Stimulated activated CD8-positive, alpha-beta memory T cell treated with anti-CD3 and anti-CD28 coated beads, Interleukin-2, amount 100 ng/mL, for 1 hour (primary cell): ENCODE measurements at places on chromosomes 5 and 9.
A peak's percentile ranks its signal among the peaks of the same experiment; 100 is the strongest.

DNA sequence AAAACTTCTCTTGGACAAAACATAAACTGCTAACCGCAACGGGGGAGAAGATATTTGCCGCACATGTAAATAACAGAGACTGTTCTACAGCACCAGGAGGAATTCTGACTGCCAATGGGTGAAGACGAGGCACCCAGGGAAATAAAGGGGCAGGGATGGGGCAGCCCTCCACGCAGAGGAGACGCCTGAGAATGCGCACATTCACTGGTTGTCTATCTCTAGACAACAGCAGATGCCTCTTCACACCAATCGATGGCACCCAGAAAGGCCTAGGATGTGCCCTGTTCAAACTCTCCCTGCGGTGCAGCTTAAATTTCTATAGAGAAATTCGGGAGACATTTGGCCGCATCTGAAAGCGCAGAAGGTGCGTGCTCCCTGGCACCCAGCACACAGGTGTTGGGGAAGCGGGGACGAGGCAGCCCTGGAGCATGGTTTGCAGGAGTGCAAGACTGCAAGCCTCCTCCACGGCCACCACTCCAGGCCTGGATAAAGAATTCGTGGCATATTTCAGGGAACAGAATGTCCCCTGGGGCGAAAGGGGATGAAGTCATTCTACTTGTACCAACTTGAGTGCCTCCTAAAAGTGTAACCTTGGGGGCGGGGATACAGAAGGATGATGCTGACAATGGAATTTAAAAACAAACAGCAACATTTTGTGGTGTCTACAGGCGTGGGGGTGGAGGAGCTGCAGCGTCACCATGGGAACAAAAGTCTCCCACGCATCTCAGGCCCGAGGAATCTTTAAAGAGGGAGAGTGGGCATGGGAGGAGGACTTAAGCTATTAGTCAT is 6.3 kb upstream of the IRX2 start:
- DNase-seq: no peak

GRCh38 chr5:76527685-76528161 is 95.5 kb downstream of the F2RL2 start:
- DNase-seq: no peak

DNA sequence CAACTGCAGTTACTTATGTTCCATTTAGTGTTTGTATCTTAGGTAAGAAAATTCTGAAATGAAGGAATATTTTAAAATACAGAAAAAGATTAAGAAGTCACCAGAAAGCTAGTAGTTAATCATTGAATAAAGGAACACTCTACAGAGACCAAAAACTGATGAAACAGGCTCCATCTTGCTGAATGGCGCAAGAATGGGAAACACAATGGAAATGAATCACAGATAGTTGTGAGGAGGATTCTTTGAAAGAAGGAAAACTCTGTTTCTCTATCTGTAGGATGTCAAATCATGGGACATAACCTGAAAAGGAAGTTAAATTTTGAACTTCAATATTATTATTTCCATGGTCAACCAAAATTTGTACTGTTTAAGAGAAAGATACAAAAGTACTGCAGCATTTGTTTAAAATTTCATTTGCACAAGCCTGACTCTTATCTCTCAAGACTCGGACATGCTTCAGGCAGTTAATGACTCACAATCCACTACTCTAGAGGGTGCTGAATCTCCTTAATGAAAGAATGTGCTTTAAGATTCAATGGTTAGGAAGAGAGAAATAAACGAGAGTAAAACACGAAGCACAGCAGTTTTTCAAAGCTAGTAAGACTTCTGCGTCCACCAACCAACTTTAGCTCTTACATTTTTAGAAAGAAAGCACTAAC is 1064.4 kb upstream of the DMAC1 start:
- no peak for DNase-seq

GRCh38 chr9:130156672-130157071 is 15.5 kb upstream of the NCS1 start:
- no peak for DNase-seq

GRCh38 chr9:7415836-7416235 is 383.7 kb downstream of the DMAC1 start:
- no peak for DNase-seq

- no peak for DNase-seq
These were observed 20.6 kb upstream of the CRB2 start for GRCh38 chr9:123335193-123335985.

- DNase-seq: no peak
These were observed 299.7 kb downstream of the NPR3 start for GRCh38 chr5:33010846-33011245.

DNA sequence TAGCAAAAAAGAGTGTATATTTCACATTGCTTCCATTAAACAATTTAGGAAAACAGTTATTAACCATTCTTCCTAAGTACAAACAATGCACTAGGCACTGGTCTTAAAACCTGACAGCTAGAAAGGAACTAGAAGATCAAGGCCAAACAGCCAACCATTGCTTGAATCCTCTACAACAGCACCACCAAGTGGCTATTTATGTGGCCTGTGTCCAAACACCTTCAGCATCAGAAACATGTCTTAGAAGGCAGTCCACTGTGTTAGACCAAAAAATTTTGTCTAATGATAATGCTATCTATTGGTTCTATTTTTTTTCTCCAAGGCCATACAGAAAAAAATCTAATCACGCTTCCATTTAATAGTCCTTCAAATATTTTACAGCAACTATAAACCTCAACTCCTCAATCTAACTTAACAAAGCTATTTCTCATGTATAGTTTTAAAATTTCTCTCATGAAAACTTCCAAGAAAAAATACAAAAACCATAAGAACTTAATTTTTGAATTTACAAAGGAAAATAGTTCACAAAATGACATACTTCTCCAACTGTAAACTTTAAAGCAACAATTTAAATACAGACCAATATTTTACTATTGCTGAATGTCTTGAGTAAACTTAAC is 36.1 kb downstream of the CAAP1 start:
- DNase-seq: no peak

GRCh38 chr5:142015781-142016533 is 3.1 kb upstream of the GNPDA1 start:
- peak; percentile 32 for DNase-seq
